Activated T-cell treated with anti-CD3 and anti-CD28 coated beads for 1 hour (primary cell): ENCODE measurements at places on chromosomes 5 and 9.

DNA sequence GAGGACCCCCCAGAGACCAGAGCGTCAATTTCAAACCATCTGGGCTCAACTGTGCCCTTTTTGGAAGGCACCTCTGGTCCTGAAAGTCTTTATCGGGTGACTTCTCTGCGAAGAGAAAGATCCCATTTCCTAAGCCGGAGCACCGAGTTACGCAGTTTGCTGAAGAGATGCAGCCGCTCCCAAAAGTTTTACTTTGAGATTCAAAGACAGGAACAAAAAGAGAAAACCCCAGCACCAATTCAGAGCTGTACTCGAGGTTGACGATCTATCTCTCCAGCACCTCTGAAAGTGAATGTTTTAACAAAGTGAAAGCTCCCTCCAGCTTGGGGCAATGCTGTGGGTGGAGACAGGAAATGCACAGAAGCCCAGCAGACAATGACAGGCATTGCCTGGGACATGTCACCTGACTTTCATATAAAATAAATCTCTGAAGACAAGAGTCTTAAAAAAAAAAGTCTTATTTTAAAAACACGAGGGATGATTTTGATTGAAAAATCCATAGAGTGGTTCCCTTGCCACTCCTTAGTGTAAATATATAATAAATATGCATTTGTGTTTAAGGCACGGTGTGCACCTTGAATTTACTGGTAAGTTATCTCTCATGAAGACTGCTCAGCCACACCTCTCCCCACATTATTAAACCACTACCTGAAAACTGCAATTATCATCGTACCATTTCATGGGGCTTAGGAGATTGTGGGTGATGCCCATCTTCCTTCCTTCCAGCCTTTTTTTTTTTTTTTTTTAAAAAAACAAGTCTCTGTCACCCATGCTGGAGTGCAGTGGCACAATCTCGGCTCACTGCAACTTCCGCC is 79.9 kb downstream of the FNBP1 start:
- peak; percentile 55 for DNase-seq

DNA sequence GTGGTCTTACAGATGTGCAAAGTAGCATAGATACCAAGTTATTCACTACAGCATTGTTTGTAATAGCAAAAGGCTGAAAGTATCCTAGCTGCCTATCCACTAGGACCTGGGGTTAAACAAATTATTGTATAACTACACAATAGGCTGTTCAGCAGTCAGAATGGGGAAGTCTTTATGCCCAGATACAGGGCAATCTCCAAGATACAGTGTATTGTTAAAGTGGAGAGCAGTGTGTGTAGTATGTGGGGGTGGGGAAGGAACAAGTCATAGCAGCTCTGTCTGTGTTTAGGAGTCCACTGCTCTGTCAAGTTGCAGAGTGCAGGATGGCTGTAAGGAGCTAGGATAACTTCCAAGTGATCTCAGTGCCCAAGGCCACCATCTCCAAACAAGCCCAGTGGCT is 5.5 kb downstream of the PCYOX1L start:
- no peak for DNase-seq

DNA sequence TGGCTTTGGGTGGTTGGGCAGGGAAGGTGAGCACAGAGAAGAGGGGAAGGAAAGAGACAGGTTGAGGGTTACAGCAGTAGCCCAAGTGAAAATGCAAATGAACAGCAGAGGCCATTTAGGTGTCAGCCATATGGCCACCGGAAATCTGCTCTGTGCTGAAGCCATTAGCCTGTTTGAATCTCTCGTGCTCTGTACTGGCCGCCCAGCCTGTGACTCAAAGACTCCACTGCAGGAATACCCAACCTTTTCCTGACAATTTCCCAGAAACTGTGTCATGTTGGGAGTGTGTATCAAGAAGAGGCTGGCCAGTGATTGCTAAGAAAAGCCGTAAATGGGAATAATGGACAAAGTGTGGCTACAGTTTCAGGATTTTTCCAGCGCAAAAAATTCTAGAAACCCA is 35.9 kb upstream of the RAI14 start:
- no peak for DNase-seq

- no peak for DNase-seq
Measured at GRCh38 chr5:151707567-151707966, 20.9 kb upstream of the SPARC start.

DNA sequence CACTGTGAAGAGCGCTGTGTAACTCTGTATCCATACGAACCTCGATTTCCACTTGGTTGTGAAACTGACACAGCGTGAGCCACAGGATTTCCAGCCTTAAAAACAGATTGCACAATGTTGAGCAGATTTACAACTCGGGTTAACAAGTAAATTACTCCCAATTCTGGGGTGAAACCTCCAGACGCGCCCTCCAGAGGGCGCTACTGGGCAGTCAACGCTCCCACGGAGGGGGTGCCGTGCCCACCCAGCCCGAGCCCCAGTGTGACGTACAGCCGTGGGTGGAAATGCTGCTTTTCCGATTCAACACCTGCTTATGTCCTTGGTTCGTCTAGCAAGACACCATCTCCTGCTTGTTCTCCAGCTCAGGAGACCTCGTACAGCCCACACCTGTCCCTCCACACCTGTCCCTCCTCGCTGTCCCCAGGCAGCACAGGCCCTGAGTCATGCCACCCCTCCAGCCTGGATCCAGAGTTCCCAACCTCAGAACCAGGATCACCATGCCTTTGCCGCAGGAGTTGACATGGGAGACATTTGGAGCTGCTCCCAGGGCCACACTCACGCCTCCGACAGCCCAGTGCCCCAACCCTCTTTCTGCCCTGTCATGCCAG is 34.4 kb upstream of the SLC6A3 start:
- peak; percentile 33 for DNase-seq

- no peak for DNase-seq
Measured at GRCh38 chr9:94926431-94926800, 199.9 kb downstream of the AOPEP start.

GRCh38 chr9:35232867-35233544 is 71.2 kb downstream of the UNC13B start:
- no peak for DNase-seq

DNA sequence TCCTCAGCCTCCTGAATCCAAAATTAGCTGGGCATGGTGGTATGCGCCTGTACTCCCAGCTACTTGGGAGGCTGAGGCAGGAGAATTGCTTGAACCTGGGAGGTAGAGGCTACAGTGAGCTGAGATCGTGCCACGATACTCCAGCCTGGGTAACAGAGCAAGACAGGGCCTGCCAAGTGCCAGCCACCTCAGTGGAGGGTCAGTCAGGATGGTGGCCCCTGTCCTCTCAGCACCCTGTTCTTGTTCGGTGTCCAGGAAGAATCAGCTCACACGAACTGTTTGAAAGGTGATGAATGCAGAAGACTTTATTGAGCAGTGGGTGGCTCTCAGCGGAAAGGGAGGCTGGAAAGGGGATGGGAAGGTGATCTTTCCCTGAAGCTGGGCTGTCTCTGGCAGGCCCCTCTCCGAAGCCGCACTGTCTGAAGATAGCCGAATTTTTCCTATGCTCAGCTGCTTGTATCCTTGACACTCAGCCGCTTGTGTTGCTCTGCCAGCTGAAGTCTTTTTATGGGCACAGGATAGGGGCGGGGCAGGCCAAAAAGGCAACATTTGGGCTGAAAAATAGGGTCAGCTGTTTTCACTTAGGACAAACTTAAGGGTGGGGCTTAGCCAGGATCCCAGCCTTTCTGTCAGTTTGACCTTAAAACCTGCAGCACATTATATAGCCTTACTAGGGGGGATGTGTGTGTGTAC is 50.9 kb downstream of the UBE2R2 start:
- DNase-seq = no peak

GRCh38 chr9:26656003-26656870 is 236.4 kb downstream of the CAAP1 start:
- DNase-seq = no peak

DNA sequence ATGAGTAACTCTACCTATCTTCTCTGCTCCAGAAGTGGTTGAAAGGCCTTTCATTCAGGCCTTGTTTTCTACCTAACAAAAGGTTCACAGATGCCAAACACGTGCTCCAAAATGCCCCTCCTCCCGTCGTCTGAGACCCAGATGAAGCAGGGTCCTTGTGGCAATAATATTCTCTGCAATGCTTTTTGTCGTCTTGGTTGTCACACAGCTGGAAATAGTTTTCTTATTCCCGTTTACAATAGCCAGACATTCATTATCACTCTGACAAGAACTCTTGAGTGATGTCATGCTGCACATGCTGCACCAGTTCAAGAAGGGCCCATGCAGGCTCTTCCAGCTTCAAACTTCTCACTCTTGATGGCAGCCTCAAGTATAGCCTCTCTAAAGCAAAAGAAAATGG is 7.8 kb downstream of the LPAR1 start:
- DNase-seq = no peak

DNA sequence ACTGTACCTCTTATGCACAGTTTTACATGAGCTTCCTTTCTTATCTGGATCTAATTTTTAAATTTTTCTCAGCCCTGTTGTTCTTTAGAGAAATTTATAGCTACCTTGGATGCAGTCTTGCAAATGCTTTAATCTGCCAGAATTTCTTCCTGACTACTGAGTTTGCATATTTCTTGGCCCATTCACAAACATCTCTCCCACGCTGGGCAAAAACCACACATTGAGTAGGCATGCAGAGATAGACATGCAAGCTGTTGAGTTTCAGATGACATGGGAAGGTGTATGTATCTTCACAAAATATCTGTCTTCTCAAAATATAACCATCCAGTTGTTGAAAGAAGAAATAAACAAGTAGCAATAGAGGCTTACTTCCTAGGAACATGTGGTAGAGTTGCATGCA is 101.2 kb downstream of the PARP8 start:
- no peak for DNase-seq

DNA sequence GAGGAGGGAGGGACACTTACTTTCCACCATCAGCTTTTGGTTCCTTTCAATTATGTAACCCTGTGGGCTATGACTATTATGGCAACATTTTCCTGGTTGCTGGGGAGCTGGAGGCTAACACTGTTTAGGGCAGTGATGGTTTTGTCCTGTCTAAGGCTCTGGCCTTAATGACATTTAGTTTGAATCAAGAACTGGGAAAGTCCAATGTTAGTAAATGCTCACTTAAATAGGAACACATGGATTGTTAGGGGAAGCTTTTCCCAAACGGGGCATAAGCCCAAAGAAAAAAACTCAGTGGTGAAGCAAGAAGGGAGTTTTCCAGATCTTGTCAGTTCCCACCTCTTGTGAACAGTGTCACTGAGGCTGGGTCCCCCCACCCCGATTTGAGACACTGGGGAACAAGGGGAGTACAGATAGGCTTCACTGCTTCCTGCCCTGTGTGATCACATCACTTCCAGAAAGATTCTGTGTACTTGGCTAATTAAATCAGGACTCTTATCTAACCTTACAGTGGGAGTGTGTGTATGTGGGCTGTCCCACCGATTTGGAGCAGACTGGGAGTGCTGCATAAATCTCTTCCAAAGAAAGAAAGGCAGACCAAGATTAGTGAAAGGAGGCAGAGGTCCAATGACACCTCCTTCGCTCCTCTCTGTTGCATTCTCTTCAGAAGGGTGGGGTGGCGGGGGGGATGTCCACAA is 206.4 kb downstream of the PTTG1 start:
- no peak for DNase-seq

DNA sequence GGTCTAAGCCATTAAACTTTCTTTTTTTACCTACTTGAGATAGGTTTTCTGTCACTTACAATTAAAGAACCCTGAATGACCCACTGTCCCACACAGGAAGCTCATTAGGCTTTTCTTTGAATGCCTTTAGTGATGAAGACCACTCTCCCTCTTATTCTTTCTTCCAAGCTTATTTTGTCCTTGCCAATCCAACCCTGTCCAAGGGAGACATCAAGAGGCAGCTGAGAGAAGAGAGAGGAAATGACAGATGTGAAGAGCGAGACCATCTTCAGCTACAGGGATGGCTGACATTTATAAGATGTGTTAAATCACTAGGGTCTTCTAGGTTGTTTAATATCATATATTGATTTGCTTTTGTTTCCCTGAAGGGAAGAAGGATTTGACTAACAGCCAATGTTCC is 133.5 kb downstream of the FAM114A2 start:
- DNase-seq = no peak

GRCh38 chr5:147711019-147711418 is 71.5 kb downstream of the JAKMIP2 start:
- no peak for DNase-seq

GRCh38 chr5:148540647-148541046 is 113.7 kb downstream of the HTR4 start:
- DNase-seq = no peak

DNA sequence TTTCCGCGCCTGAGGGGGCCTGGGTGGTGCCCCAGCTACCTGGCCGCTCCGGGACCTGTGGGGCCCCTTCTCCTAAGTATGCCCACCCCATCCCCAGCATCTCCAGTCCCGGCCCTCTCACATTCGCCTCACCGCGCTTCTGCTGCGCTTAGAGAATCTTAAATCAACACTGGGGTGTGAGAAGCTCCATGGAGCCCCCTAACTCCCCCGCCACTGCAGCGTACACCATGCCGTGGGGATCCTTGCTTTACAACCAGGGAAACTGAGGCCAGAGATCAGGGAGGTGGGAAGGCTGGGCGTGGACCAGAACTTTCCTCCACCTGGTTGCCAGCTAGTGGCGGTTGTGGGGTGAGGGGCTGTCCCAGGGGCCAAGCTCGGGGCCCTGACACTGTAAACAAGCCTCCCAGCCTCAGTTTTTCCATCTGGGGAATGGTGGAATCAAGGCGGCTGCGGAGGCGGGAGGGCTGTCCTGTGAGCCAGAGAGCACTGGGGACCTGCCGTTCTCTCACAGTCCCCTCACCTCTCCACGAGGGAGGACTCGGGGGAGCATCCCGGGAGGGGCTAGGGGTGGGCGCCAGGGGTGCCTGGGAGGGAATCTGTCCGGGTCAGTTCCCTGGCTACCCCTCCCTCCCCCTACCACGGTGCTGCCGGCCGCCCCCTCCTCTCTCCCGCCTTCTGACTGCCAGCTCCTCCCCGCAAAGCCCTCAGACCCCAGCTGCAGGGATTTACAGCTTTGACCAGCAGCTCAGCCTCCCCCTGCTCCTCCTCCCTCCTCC is 161.2 kb downstream of the C9orf50 start:
- no peak for DNase-seq

DNA sequence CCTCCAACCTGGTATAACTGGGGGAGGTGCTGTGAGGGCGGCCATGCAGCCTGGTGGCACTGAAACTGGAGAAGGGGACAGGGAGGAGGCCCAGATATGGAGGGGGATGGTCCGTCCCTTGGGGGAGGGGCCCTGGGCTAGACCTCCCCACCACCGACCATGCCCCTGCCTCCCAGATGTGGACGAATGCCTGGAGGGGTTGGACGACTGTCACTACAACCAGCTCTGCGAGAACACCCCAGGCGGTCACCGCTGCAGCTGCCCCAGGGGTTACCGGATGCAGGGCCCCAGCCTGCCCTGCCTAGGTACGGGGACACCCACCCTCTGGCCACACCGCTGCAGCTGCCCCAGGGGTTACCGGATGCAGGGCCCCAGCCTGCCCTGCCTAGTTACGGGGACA is 15.4 kb upstream of the ASS1 start:
- DNase-seq = no peak

GRCh38 chr9:78122631-78123030 is 91.0 kb upstream of the GNAQ start:
- no peak for DNase-seq

- no peak for DNase-seq
Measured at GRCh38 chr5:109089191-109089590, 320.6 kb downstream of the PJA2 start.

- no peak for DNase-seq
Measured at GRCh38 chr5:177524941-177525655, 8.3 kb upstream of the DDX41 start.
